Activated CD4-positive, alpha-beta T cell treated with anti-CD3 and anti-CD28 coated beads, Interleukin-2, Interleukin-6, amounts not matched to agents 100 ng/mL and 50 ng/mL, durations not matched to agents 16 hours and 8 hours (primary cell): ENCODE measurements at places on chromosomes 4 and X.

GRCh38 chr4:1366371-1367229, 19.6 kb downstream of the UVSSA start:
- DNase-seq, result no peak

DNA sequence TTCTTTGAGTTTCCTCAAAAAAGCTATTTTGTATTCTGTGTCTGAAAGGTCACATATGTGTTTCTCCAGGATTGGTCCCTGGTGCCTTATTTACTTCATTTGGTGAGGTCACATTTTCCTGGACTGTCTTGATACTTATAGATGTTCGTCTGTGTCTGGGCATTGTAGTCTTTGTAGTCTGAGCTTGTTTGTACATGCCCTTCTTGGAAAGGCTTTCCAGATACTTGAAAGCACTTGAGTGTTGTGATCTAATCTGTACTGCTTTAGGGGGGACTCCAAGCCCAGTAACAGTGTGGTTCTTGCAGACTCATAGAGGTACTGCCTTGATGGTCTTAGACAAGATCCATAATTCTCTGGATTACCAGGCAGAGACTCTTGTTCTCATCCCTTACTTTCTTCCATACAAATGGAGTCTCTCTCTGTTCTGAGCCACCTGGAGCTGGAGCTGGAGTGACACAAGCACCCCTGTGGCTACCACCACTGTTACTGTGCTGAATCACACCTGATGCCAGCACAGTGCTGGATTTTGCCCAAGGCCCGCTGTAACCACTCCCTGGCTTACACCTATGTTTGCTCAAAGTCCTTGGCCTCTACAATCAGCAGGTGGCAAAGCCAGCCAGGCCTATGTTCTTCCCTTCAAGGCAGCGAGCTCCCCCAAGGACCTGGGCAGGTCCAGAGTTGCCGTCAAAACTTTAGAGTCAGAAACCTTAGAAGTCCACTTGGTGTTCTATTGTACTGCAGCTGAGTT, 72.3 kb upstream of the EFHC2 start:
- no peak for DNase-seq

DNA sequence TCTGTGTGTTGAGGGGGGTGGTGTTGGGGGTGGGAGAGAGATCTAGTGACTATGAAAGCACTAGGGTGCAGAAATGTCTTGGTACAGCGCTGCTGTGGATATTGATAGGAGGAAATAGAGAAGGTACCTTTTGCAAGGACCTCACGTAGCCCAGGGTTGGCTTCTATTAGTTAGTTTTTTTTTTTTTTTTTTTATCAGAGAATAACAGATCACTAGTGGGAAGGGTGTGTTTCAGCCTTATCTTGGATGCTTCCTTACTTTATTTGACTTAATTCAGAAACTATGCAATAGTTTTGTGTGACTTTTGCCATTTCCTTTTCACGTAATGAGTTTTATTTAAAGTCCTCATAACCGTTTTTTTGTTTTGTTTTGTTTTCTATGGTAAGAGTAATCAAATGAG, 16.4 kb upstream of the PGRMC2 start:
- no peak for DNase-seq

DNA sequence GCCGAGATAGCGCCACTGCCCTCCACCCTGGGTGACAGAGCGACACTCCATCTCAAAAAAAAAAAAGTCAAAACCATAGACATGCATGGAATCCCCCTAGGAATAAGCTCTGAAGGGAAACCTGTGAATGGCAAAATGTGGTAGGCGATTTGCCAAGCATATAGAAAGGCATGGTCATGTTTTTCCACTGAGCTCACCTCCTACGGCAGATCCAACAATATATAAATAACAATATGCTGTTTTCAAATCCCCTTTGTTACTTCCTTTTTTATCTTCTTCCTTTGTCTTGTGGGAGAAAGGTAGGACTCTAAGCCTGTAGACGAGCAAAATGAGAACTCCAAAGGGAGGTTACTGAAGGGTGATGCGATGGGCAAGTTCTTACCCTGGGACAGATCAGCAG, 219.0 kb downstream of the PALLD start:
- no peak for DNase-seq

GRCh38 chrX:150967786-150968185, 15.3 kb upstream of the HMGB3 start:
- DNase-seq, result no peak

DNA sequence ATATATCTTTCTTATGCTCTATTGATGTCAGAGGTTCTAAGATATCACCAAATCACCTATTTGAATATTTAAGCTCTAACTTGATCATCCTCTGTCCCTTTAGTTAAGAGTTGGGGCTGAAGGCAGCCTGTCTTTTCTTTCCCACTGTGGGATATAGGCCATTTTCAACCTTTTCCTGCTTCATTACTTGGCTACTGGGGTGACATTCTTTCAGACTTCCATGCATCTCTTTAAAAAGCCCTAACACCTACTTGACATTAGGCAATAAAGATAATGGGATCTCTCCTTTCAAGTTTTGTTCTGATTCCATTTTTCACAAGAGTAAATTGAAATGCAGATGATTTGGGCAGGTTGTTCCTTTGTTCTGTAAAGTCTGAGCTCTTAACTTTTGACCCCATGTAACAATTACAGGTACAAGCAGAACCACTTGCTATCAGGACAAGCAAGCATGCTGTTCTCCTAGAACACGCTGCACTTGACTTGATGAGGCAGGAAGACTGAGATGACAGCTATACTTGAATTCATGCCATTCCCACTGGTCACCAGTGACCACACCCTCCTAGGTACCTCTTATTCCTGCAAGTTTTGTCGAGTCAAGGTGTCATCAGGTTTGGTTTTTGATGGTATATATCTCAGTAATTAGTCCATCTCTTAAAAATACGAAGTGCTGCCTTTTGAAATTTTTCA, 18.2 kb downstream of the HOPX start:
- no peak for DNase-seq

GRCh38 chrX:123049071-123049625, 134.9 kb upstream of the GRIA3 start:
- DNase-seq, result no peak

DNA sequence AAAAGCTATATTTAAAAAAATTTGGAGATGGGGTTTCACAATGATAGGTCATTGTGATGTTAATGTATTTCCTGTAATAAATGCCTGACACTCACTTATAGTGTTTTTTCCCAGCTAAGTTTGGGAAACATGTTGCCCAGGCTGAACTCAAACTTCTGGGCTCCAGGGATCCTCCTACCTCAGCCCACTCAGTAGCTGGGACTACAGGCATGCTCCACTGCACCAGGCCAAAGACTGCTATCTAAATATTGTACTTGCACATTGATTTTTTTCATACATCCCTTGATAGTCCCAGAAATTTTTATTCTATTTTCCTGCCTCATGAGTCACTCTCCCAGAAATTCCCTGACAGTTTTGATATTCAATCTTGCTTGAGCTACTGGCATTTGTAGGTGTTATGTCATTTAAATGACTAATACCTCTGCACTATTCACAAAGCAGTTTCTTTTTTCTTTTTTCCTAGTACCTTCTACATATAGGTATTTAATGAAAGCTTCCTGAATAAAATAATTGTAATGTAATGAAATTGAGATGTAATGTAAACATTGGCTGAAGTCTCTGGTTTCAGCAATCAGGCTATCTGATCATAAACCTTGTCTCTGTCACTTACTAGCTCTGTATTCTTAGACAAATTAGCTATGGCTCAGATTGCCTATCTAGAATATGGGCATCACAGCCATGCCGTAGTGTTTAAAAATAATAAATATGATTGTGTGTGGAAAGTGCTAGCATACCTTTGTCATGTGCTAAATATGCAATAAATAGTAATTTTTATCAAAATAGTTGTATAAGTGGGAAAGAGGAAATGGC, 1973.0 kb upstream of the AGA start:
- no peak for DNase-seq

DNA sequence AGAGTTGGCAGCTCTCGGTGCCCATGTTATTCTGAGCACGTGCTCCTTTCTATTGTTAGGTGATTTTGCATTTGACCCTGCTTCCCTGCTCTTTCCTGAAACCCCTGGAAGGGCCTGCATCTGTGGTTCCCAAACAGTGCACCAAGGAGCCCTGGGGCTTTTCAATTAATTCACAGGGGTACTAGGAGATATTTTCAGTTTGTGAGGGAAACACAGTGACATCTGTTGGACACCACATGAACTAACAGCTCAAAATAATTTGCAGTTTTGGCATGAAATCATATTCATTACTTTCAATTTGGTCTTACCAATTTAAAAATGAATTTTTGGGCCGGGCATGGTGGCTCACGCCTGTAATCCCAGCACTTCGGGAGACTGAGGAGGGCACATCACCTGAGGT, 156.6 kb downstream of the GATB start:
- no peak for DNase-seq

DNA sequence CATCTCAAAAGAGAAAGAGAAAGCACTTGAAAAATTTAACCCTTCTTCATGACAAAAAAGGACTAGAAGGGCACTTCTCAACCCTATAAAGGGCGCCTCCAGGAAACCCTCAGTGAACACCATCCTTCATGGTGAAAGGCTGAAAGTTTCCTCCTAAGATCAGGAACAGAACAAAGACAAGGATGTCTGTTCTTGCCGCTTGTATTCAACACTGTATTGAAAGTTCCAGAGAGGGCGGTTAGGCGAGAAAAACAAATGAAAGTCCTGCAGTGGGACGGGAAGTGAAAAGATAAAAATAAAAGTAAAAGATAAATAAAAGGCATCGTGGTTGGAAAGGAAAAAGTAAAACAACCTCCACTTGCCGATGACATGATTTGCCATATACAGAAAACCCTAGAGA, 50.9 kb downstream of the RNF212 start:
- no peak for DNase-seq

DNA sequence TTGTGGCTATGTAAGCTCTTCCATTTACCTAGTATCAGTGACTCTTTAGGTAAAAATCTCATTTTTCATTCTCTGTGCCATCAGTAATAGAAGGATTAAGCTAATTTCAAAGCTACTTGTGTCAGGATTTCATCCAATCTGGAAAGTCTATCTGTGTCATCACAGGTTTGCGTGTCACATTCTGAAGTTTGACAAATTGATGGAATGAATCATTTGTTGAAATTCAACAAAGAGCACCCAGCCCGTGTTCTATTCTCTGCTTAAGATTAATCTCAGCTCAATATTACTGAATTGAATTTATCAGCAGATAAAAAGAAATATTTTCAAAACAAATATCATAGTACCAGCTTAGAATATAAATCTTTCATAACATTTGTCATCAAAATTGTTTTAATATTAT, 35.8 kb downstream of the LANCL3 start:
- no peak for DNase-seq

- DNase-seq, result no peak
These were observed 147.3 kb upstream of the FTHL17 start for GRCh38 chrX:31219174-31219573.

- DNase-seq, result no peak
These were observed 44.7 kb downstream of the ANXA3 start for GRCh38 chr4:78596111-78596742.

GRCh38 chrX:39513836-39514235, 583.9 kb downstream of the BCOR start:
- DNase-seq, result no peak

DNA sequence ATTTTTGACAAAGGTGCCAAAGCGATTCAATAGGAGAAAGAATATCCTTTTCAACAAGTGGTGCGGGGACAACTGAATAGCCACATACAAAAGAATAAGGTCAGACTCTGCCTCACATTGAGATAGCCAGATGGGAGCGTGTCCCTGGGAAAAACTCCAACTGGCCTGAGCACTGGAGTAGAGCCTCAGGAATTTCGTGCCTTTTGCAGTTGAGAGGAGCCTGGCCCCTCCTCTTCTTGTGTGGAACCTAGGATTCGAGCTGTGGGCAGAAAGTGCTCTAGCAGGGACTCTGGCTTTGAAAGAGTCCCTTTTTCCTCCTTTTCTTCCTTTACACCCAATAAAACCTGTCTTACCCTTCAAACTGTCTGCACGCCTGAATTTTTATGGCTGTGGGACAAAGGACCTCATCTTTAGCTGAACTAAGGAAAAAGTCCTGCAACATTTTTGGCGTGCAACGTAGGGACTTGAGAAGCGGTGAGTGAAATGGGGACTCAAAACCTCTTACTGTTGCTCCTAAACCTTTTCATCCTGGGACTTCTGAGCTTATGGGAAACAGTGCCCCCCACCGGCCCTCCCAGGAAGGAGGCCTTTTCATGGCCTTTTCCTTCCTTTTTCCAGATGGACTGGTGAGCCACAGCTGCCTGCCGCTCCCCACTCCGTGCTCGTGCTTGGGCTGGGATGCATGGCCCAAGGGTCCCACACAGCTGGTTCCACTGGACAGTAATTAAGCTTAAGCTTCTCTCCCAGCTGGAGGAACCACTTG, 68.6 kb downstream of the BMP15 start:
- no peak for DNase-seq

- DNase-seq, result peak; percentile 3
These were observed 71.8 kb upstream of the NR3C2 start for GRCh38 chr4:148514041-148514440.

- no peak for DNase-seq
These were observed 126.9 kb upstream of the CBR4 start for GRCh38 chr4:169136796-169137557.

- DNase-seq, result no peak
These were observed 593.2 kb downstream of the TMA16 start for GRCh38 chr4:164087733-164088132.

- peak; percentile 5 for DNase-seq
These were observed 92.6 kb downstream of the NXF2 start for GRCh38 chrX:102339312-102340298.

DNA sequence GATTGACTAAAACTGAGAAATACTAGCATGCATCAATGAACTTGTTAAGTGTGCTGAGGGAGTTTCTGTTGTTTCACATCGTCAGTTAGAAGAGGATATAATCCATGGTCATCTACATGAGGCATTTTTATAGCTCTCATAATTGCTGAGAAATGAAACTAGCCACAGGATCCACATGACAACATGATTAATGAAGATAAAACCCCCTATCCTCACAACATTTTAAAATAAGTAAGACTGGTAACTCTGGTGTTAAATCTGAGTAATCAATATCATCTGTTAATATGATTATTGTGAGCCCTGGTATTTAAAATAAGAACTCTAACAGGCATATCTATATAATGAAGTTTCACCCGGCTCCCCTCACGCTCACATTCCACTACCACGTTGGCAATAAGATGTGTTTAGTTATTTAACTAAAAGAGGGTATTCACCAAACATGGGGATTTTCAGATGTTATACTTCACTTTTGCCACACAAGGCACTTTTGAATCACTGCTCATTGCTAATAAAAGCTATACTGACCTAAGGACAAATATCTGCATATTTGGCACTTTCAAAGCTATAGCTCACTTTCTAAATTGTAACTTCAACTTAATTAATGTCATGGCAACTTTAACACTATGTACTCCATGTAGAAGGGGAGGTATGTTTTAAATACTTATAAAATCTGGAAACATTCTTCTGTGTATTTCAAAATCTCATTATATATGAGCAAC, 6.7 kb downstream of the UNC5C start:
- DNase-seq, result no peak

GRCh38 chr4:61661960-61662359, 461.8 kb downstream of the ADGRL3 start:
- no peak for DNase-seq
